Cerebellum (tissue), 4 donors: ENCODE measurements at places on chromosomes 11 and 22. TPM values are rescaled to one million over a fixed set of nuclear protein-coding genes. Genes with fewer than 3 reads are reported as not detected.

DNA sequence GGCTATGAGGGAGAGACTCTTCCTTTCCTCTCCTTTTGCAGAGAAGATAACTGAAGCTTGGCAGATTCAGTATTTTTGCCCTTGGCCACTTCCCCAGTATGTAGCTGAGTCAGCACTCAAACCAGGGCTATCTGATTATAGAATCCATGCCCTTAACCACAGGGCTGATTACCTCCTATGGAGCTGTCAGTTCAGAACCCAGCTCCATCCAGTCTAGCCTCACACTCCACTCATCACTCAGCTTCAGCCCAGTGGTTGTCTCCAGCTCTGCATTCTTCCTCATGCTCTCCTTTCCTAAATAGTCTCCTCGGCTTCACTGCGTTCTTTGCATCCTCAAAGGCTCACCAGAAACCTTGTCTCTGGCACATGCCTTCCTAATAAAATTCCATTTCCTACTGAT lies 151.6 kb upstream of the BLID start:
- DNase-seq: no peak

DNA sequence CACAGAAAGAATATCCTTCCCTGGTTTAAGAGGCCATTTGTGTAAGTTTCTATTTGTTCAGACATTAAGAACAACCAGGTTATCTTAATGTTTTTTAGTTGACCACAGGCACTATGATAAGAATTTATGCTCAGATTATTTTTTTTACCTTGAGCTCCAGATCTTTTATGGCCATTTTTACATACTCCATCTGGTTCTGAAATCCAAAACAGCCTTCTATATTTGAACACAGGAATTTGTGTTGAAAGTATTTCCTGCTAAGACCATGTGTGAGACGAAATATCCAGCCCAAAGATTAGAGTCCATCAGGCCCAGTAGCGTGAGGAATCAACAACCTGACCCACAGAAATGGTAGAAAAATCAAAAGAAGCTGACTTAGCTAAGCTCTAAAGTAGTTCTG lies 569.9 kb upstream of the FAT3 start:
- DNase-seq: no peak

GRCh38 chr11:5600374-5600851 lies 4.0 kb downstream of the TRIM6 start:
- DNase-seq: no peak

GRCh38 chr11:63896071-63896470 lies 20.9 kb downstream of the RCOR2 start:
- DNase-seq: no peak

DNA sequence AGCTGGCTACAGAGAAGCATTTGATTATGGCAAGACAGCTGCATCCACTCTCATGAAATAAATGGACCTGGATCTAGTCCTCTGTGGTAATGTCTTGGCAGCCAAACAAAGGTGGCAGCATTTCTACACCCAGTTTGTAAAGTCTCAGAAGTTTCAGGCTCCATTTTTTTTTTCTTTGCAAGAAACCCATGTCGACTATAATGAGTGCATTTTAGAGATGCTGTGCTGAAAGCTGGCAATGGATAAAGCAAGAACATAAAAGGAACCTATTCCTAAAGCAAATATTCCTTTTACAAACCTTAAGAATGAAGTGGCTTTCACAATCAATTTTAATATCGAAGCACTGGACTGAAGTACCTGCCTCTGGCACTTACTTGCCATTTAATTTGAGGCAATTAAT lies 33.5 kb downstream of the THAP12 start:
- no peak for DNase-seq

GRCh38 chr11:95788921-95789505 lies 569 bp downstream of the FAM76B start:
- DNase-seq: peak; percentile 13

DNA sequence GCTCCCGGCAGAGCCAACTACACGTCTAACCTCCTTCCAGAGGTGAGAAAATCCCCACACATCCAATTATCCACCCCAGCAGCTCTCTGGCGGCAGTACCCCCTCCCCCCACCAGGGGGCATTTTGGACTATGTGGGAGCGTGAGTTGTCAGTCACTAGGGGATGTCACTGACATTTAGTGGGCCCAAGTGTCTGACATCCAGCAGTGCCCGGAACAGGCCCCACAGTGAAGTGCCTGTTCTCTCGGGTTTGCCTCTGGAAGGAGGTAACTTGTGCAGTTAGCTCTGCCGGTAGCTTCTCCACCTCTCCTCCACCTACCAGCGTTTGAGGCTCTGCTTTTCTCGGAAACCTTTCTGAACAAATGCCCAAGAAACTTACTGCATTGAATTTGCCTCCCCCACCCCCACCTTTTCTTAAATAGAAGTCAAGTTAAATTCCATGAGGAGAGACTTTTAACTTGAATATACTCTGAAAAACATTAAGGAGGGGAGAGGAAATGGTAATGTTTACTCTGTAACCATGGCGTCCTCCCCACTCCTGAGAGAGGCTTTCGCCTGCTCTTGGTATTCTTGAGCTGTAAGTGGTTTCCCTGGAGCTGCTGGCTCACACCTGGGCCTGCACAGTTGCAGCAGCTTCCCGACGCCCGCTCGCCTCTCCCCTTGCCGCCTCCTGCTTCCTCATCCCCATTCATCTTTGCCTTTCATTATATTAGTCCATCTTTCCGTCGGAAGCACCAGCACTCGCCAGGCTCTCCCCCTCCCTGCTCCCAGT lies 112.8 kb downstream of the WNT7B start:
- no peak for DNase-seq

GRCh38 chr11:65478388-65479183 lies 20.3 kb upstream of the MALAT1 start:
- no peak for DNase-seq

DNA sequence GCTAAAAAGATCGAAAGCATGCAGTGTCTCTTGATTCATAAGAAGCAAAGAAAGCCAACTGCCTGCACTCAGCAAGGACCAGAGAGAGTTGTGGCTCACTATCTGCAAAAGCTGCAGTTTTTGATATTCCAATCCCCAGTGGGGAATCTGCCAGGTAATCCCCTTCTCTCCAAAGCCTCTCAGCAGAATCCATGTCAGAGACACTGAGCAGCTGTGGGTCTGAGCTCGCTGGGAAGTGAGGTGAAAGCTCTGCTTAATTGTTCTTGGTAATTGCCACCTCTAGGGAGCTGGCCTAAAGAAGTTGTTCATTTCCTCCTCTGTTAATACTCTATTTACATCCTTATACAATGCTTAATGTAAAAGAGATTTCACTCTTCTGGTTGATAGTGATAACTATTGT lies 261.3 kb upstream of the LRRC4C start:
- DNase-seq: no peak

DNA sequence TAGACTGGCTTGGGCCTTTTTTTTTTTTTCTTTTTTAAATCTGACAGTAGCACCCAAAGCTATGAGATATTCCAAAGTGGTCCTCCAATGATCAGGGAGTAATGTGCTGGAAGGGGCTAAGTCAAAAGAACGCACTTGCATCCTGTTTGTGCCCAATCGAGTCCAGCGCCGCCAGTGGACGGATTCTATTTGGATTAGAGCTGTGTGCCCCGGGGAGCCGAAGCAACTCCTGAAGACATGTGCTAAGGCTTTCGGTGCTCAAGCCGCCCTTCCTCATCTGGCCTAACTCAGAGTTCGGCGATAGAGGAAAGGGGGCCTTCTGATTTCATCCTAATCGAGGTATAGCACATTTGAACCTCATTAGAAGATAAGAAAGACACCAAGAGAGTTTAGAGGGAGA lies 147.8 kb upstream of the NECTIN1 start:
- DNase-seq: no peak

DNA sequence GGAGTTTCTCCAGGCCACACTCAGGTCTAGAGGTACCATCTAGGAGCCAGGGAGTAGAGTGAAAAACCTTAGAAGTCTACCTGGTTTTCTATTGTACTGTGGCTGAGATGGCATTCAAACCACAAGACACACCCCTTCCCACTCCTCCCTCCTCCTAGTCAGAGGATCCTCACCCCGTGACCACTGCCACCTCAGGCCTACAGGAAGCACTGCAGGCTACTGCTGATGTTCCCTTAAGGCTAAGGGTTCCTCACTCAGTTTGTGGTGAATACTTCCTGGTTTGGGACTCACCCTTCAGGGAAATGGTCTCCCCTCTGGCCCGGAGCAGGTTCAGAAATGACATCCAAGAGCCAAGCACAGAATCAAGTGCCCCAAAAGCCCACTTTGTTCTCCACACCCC lies 1293.9 kb downstream of the JRKL start:
- DNase-seq: no peak

DNA sequence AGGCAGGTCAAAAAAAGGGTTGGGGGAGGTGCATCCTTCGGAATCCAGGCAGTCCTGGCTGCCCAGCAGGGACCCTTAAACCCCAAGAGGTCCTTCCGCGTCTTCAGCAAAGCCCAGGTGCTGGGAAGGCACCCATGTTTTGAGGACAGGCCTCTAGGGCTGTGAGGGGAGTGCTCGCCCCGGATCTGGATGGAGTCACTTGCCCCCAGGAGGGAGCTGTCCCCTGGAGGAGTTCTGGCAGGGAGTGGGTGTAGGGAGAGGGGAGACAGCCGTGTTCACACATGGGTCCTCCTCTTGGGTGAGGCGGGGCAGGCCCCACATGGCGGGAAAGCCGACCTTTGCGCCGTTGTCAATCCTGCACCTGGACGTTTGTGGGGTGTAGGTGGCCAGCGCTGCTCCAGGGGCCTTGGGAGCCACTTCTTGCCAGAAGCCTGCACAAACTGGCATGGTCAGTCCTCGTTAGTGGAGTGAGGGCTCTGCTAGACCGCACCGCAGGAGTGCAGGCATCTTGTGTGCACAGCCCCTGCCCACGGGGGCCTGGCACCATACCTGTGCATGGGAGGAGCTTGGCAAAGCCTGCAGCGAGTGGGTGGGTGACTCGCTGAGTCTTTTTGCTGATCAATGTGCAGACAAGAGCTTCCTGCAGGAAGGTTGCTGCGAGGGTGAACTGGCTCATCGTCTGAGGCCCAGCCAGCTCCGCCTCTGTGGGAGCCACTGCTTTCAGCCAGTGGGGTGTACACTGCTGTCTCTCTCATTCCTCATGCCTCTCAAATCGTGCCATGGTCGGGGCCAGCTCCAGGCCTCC lies 16.0 kb downstream of the PPIL2 start:
- no peak for DNase-seq

The PKP3 gene
- 0.73 TPM for total RNA-seq

The FAM181B gene
- total RNA-seq: 8.7 TPM

The SEC14L6 gene
- 2.0 TPM for total RNA-seq
